ENCODE measurements at places on chromosomes 7 and 10. TPM values are rescaled to one million over a fixed set of nuclear protein-coding genes. Genes with fewer than 3 reads are reported as not detected.

- no peak for DNase-seq
Measured at GRCh38 chr7:17105701-17106100, 192.8 kb upstream of the AHR start.

- no peak for DNase-seq
Measured at GRCh38 chr10:116838143-116838725, 11.1 kb upstream of the ENO4 start.

DNA sequence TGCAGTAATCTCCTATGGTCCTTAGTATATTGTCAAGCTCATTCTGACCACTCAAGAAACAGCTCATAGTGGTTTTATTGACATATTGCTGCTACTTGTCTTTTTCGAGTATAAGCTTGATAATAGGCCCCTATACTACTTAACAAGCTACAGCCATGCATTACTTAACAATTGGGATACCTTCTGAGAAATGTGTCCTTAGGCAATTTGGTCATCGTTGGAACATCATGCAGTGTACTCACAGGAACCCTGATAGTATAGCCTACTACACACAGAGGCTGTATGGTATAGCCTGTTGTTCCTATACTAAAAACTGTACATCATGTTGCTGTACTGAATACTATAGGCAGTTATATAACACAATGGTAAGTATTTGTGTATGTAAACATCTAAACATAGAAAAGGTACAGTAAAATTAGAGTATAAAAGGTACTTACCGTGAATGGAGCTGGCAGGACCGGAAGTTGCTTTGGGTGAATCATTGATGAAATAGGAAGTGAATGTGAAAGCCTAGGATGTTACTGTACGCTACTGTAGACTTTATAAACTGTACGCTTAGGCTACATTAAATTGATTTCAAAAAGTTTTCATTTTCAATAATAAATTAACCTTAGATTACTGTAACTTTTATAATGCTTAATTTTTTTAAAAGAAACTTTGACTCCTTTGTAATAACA, 160.9 kb downstream of the LRRC4 start:
- no peak for DNase-seq

DNA sequence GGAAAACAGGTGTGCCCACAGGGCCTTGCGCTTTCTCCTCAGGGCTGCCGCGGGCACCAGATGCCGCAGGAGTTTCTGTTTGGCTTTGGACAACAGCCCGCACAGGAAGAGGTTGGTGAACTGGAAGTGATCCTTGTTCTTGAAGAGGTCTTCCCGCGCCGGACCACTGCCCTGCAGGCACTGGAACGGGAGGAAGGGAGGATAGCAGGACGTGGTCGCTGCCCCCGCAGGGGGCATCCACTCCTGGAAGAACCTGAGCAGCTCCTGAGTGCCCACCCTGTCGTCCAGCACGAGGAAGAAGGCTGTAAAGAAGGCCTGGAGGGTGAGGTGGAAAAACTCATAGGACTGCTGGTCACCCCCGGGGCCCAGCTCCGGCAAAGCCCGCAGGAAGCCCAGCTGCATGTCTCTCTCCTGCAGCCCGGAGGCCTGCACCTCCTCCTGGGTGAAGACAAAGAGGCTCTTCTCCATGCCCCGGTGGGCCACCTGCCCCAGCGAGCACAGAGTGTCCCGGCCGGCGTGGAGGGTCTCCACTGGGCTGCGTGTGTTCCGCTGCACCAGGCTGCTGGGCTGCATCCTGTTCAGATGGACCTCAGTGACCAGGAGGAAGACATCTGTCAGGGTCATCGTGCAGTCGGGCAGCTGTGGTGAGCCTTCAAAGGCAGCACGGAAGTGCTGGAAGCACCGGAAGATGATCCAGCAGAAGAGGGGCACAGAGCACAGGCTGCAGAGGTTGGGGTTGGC, 26.9 kb downstream of the NOD1 start:
- DNase-seq, result no peak

DNA sequence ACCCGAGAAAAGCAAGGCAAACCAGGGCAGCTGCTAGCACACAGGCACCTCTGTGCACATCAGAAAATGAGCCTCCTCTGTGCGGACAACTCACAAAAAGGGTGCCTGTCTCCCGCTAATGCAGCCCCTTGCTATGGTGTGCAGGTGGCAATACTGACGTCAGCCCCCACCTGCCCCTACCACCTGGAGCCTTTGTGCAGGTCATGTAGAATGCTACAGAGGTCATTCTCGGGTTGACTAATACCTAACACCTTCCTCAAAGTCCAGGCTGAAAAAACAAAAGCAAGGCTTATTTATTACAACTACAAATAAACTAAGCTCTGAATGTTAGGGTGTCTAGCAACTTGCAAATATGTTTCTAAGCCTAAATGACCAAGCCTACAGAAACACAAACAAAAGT, 13.9 kb downstream of the PIP4K2A start:
- no peak for DNase-seq

DNA sequence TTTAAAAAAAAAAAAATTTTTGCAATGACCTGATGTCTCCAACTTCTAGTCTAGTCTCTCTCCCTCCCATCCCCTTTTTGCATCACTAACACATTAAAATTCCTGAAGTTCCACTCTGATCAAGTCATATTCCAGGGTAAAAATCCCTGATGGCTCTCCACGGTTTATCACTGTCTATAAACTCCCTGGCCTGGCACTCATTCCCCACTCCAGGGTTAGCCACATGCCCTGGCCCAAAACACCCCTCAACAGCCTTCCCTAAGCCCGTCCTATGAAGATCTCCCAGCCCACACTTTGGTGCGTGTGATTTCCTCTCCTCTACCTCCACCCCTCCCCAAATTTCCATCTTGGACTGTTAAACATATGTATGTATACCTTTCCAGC, 125.4 kb downstream of the JAZF1 start:
- DNase-seq, result no peak

GRCh38 chr10:70051848-70052247, 798 bp upstream of the MACROH2A2 start:
- no peak for DNase-seq

DNA sequence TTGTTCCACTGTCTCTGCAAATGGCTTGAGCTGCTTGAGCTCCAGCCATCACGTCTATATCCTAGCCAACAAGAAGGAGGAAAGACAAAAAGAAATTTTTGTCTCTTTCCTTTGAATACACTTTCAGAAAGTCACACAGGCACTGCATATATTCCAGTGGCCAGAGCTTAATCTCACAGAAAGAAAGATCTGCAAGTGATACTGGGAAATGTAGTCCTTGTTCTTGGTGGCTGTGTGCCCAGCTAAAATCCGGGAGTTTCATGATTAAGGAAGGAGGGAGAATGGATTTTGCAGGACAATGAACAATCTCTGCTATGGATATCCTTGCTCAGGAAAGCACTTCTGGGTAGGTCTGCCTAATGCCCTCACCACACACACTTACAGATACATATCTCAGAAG, 19.5 kb upstream of the DLG5 start:
- DNase-seq, result no peak

DNA sequence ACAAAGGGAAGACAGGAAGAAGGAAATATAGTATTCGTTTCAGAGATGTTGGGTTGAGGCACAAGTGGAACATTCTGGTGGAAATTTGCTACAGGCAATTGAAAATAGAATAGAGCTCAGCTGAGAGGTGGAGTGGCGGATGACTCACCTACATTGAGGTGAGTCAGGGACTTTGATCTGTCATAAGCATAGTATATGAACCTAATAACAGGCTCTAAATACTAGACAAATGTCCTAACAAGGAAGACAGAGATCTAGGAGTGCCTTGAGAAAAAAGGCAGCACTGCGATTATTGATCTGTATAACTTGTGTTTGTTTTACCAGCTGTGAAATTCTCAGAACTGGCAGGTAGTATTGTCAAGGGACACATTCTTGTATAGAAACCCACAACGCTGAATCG, 907 bp upstream of the IFRD1 start:
- DNase-seq, result no peak

- DNase-seq, result no peak
Measured at GRCh38 chr10:62637249-62638061, 167.1 kb upstream of the ADO start.

- DNase-seq, result no peak
Measured at GRCh38 chr10:111879969-111880368, 303.6 kb downstream of the GPAM start.

- no peak for DNase-seq
Measured at GRCh38 chr7:156823435-156823834, 69.5 kb downstream of the LMBR1 start.

GRCh38 chr7:105454095-105454747, 65.5 kb upstream of the SRPK2 start:
- DNase-seq, result no peak

DNA sequence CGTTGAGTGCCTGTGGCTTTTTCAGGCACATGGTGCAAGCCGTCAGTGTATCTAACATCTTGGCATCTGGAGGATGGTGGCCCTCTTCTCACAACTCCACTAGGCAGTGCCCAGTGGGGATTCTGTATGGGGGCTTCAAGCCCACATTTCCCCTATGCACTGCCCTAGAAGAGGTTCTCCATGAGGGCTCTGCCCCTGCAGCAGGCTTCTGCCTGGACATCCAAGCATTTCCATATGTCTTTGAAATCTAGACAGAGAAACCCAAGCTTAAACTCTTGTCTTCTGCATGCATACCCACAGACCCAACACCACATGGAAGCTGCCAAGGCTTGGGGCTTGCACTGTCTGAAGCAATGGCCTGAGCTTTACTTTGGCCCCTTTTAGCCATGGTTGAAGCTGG, 146.4 kb downstream of the ARL4A start:
- no peak for DNase-seq

- DNase-seq, result no peak
Measured at GRCh38 chr7:141076377-141076776, 2.5 kb downstream of the TMEM178B start.

GRCh38 chr7:156897673-156898072, 4.7 kb upstream of the LMBR1 start:
- DNase-seq, result no peak

GRCh38 chr7:47901542-47901941, 46.7 kb downstream of the PKD1L1 start:
- DNase-seq, result no peak

- DNase-seq, result no peak
Measured at GRCh38 chr7:128989961-128990360, 52.2 kb downstream of the IRF5 start.

GRCh38 chr7:21996641-21997040, 50.9 kb upstream of the CDCA7L start:
- DNase-seq, result no peak

DNA sequence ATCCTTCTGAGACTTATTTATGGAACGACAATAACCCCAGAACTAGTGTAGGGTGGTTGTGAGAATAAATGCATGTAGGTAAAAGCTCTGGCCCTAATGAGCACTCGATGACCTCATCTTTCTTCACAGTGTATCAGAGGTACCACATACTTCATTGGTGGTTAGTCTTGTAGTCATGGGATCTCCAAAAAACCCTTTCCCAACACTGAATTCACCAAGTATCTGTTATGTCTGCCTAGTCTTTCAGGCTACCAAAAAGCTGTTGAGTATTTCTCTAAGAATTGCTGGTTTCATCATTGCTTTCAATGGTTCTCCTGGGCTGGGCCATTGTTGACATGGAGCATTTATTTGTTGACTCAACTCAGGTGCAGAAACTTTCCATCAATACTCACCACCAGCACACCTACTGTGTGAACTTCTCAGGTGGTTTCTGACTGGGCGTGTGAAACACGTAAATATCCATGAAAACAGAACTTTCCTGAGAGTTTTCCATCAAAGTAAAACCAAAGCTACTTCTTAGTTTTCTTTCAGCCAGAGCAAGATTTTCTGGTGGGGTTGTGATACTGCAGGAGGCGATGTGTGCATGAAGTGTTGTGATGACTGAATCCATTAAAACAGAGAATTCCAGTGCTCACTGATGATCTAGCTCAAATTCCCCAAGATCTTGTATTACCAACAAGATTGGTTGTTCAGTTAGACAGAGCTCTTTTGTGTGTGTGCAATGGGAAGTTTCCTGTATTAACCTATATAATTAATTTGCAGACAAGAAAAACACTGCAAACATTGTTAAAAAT, 51.4 kb upstream of the SLC35B4 start:
- no peak for DNase-seq

- no peak for DNase-seq
Measured at GRCh38 chr7:129784437-129784782, 168.3 kb downstream of the UBE2H start.

- no peak for DNase-seq
Measured at GRCh38 chr10:4242561-4243035, 457.6 kb upstream of the KLF6 start.

DNA sequence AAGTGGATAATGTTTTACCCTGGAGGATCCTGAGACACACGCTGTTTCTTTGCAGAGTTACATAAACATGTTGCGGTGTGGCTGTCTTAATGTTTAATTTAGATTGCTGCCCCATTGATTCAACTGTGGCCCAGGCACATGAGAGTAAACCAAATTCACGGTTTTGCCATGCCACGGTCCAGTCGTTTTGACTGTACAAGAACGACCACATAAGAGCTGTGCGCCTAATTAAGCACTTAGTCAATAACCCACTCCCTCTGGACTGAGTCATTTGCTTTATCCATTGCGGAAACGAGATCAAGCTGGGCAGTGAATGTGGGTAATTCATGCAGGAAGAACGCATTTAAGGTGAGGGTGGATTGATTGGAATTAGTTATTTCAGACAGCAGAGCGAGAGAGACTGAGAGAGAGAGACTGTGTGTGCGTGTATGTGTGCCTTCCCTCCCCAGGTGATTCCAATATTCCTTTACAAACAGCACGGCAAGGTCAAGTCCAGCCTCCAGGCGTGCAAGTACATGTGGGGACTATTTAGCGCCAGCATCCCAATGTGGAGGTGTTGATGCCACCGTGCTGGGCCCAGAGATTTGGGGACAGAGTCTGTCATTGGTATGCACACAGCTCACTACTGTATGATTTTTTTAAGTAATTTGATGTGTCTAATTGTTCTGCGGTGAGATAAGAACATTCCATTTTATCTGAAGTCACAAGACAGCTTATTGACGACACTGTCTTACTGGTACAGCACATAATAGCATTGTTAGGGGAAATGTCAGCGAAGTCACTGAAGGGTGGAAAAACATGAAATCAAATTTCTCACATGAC, 8.4 kb upstream of the TEX36 start:
- no peak for DNase-seq

GRCh38 chr7:45695249-45695995, 121.3 kb downstream of the ADCY1 start:
- peak; percentile 23 for DNase-seq

ZNF239 gene
- total RNA-seq, result 4.4 TPM

FFAR4 gene
- total RNA-seq, result 0.56 TPM

CCNJ gene
- total RNA-seq, result 4.8 TPM

NANOS1 gene
- 1.8 TPM for total RNA-seq

CUZD1 gene
- total RNA-seq, result 0.48 TPM

NRAP gene
- 0.09 TPM for total RNA-seq

PDGFA gene
- total RNA-seq, result 54.1 TPM

ANAPC16 gene
- total RNA-seq, result 95.3 TPM

CFAP46 gene
- total RNA-seq, result 0.14 TPM

CPA1 gene
- 0.79 TPM for total RNA-seq

PRR15 gene
- 0.88 TPM for total RNA-seq

ZSWIM8 gene
- 92.0 TPM for total RNA-seq

PPP3CB gene
- total RNA-seq, result 76.3 TPM

C10orf53 gene
- not detected for total RNA-seq

SPDYE11 gene
- total RNA-seq, result not detected

CLRN3 gene
- not detected for total RNA-seq

SUFU gene
- 11.3 TPM for total RNA-seq

MMP21 gene
- 0.28 TPM for total RNA-seq

Data from posterior vena cava (tissue), 2 donors.